Aorta (tissue), 5 donors: ENCODE measurements at places on chromosomes 1 and 21.

GRCh38 chr1:179077396-179077795 is 4.5 kb upstream of the TOR3A start:
- DNase-seq: no peak

GRCh38 chr1:81023187-81023724 is 777.5 kb upstream of the ADGRL2 start:
- no peak for DNase-seq

- DNase-seq: peak; percentile 38
Observed at GRCh38 chr21:42692688-42693087, 39.3 kb downstream of the PDE9A start.

- no peak for DNase-seq
Observed at GRCh38 chr1:118556936-118557335, 371.9 kb upstream of the SPAG17 start.

- no peak for DNase-seq
Observed at GRCh38 chr1:15423355-15424077, 13.8 kb downstream of the EFHD2 start.

GRCh38 chr1:113390871-113391648 is 745 bp downstream of the MAGI3 start:
- peak; percentile 61 for DNase-seq

GRCh38 chr1:229871078-229871676 is 195.9 kb upstream of the GALNT2 start:
- DNase-seq: no peak

DNA sequence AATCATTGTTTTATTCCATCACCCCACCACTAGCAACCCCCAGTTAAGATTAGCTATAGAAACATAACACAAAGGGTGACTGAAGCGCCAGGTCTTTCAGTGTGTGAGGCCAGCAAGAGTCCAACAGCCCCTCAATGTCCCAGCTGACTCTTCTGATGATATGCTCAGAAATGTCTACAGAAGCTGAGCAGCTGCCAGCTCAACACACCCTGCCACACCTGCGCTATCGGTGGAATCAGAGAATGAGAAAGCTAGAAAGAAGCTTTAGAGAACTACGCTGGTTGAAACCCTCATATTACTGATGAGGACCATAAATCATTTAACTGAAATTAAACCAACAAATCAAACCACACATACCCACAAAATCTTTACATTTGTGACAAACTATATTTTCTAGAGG is 116.2 kb downstream of the SLC45A1 start:
- no peak for DNase-seq

DNA sequence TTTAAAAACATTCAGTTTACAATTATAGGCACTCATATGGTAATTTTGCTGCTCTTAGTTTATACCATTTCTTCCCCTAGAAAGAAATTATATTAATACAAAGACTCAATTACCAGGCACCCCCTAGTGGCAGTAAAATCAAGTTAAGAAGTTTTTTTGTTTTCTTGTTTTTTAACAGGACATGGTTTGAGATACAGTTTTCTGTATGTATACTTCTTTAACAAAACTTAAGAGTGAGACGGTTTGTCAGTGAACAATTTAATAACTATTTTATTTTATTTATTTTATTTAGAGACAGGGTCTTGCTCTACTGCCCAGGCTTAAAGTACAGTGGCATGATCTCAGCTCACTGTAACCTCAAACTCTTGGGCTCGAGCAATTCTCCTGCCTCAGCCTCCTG is 224.6 kb downstream of the FAF1 start:
- DNase-seq: no peak

- DNase-seq: no peak
Observed at GRCh38 chr1:18773753-18774152, 85.7 kb downstream of the TAS1R2 start.

- DNase-seq: no peak
Observed at GRCh38 chr1:85344256-85344694, 67.8 kb upstream of the BCL10 start.

DNA sequence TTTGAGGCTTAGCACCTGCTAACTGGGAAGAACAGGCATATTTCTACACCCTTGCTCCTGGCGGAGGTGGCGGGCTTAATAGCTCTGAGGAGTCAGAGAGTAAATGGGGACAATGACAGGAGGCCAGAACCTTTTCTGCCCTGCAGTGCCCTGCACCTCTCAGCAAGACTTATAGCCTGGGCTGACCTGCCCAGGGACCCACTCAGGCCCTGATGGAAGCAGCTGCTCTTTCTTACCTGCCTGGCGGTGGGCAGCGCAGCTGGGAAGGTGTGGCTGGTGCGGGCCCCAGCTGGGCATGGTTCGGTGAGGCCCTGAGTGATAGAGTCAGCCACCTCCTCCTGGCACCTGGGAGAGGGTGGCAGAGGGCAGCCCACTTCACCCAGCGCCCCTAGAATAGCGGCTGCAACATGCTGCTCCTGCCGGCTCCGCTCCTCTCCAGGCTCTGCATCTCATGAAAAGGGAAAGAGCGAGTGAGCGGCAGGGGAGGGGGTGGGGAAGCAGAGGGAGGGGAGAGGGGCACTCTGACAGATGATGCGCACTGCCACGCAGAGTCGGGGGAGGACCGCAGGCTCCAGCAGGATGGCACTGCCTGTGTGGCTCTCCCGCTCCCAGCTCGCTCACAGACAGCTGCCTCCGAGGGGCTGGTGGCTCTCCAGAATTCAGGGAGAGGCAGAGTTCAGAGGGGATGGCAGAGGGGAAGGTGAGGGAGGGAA is at the start of gene RGS8:
TSS of gene RGS8 (minus strand) at position 472 of the 713 bp plus-strand sequence. CDS start 14,938 bp downstream, outside the sequence.
- DNase-seq: no peak

GRCh38 chr1:170076199-170076598 is 1.7 kb upstream of the KIFAP3 start:
- DNase-seq: no peak

DNA sequence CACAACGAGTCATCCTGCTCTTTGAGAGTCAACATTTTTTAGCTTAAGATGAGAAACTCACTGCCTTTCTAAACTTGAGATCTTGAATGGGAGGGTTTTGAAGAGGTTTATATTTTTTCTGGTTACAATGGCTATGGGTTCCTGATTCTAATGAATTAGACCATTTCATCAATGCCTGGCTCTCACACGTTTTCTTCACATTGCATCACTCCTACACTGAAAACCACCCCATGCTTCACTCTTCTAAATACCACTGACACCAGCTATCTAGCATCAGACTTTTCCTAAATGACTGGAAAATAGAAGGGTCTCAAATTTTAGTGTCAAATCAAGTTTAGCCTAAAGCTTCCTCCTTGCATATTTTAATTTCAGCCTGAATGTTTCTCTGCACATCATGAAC is 606.1 kb upstream of the USP24 start:
- no peak for DNase-seq

- DNase-seq: no peak
Observed at GRCh38 chr1:161958425-161958824, 65.2 kb downstream of the OLFML2B start.

DNA sequence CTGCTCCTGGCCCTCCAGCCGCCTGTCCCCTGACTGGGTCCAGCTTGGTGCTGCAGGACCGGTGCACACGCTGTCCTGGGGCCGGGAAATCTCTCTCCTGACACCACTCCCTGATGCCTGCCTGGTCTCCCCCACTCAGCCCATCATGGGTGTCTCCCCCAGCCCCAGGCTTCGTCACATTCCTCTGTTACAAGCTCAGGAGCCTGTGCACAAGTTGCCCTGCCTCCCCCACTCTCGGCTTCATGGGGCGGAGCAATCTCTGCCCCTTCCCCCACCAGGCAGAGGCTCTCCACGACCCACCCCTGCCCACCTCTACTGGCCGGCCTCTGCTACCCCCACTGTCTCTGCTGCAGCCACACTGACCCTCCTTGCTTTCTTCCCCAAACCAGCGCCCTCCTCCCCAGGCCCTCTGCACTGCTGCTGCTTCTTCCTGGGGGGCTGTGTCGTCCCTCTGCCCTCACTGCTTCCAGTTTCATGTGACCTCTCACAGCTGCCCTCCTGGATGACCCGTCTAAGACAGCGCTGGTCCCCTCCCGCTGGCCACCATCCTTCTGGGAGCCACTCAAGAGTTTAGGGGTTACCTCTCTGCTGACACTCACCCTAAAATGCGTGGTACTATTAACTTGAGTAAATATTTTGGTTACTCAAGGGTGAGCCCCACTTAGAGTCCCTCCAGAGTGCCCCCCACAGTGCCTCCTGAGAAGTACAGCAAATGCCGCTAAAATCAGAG is 5.7 kb upstream of the RIPK4 start:
- DNase-seq: peak; percentile 64

GRCh38 chr1:51644533-51645197 is 27.8 kb downstream of the OSBPL9 start:
- no peak for DNase-seq

DNA sequence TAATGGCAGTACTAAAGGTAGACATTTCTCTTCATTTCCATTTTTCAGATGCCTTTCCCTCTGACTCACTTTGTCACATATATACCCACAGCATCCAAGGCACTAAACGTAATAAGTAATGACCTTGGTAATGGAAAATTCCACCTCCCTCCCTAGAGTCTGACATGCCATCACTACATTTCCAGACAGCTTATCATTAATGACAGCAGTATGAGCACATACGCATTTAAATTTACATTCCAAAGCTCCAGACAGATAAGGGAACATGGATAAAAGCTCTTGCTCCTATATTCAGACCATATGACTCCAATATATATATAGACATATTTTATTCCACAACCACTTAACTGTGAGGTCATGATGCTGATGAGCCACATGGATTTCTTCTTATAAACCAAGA is 191.7 kb upstream of the GORAB start:
- no peak for DNase-seq

DNA sequence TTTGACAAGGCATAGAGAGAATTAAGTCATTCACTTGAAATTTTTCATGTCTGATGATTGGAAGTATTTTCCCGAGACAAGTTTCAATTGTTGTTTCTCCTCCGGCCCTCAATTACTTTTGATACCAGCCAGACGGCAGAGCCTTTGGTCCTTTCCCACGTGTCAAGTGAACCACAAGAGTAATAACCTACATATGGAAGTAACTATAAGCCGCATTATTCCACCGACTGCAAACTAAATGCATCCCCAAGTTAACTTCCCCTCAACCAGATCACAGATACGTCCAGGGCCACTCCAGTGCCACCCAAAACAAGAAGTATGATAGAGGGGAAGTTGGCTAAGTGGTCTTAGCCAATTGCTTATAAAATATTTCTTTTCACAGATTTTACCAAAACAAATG is 20.2 kb downstream of the COLGALT2 start:
- DNase-seq: no peak
